NCI-H774 (cell line): ENCODE measurements at places on chromosomes 5 and 9.

DNA sequence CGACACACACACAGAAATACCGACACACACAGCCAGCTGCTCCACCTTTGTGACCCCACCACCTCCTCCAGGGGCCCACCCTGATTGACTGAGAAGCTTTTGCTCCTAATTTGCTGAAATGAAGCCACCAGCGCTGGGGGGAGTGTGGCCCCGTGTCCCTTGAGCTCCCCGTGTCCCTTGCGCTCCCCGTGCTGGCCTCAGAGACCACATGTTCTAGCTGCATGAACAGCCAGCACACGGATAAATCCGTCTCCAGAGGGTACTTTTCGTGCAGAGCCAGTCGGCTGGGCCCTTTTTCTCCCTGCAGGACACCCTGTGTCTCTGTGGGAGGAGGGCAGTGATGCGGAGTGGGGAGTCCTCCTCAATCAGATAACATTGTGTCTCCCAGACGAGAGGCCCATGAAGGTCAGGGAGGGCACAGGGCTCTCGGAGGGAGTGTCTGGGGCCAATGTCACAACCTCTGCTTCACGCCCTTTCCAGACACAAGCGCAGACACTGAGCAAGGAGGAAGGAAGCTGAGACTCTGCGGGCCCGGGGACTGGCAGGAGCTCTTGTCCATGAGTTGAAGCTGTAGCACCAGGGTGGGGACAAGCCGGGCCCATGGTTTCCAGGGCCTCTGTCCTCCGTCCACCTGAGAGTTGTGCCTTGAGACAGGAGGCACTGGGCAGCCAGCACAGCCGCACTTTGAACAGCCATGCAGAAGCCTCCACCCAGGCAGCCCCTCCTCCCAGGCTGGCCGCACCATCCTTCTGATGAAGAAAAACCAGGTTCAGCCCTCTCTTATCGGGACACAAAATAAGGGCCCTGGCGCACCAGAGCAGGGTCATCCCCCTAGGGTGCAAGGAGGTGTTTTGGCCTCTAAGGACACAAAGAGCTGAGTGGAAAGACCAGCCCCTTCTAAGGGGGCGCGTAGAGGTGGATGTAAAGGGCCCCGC is 36.4 kb upstream of the SLC6A19 start:
- no peak for DNase-seq

DNA sequence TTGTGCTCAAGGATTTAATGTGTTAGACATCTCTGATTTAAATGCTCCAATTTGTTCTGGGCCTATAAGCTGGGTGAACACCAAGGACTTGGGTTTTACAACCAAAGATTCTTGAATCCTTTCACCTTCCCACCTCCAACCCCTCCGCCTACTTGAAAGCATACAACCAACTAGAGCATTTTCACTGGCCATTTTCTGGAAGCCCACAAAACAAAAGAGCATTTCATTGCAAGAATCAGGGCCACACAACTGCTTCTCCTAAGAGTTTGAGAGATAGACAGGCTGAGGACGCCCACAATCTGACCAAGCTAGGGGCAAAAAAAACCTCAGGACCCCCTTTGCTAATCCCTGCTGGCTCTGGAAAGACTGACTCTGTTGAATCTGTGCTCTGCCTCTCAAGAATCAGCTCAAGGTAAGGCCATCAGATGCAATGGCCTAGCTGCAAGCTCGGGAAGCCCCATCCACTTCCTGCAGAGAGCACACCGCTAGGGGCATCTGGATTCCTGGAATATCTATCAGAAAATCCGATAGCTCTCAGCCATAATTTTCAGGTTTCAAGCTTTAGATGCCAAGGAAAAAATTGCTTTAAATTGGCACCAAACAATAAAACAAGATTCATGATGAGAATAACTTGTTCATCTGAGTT is 57.7 kb downstream of the RETREG1 start:
- DNase-seq = no peak

DNA sequence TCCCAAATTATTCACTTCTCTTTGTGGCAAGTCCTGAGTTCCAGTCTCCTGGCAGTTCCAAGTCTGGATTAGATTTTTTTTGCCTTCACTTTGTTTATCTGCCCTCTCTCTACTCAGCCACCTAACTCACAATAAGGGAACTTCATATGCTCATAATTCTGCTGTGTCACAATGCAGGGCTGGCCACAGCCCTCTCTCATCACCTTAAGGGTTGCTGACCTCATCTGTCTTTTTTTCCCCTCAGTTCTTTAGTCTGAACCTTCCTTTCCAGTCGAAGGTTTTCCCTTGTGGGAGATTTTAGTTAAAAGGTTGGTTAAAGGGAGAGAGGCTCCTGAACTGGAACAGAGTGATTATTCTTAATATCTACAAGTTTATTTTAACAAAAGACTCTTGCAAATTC is 4.1 kb downstream of the BAG1 start:
- DNase-seq = no peak

DNA sequence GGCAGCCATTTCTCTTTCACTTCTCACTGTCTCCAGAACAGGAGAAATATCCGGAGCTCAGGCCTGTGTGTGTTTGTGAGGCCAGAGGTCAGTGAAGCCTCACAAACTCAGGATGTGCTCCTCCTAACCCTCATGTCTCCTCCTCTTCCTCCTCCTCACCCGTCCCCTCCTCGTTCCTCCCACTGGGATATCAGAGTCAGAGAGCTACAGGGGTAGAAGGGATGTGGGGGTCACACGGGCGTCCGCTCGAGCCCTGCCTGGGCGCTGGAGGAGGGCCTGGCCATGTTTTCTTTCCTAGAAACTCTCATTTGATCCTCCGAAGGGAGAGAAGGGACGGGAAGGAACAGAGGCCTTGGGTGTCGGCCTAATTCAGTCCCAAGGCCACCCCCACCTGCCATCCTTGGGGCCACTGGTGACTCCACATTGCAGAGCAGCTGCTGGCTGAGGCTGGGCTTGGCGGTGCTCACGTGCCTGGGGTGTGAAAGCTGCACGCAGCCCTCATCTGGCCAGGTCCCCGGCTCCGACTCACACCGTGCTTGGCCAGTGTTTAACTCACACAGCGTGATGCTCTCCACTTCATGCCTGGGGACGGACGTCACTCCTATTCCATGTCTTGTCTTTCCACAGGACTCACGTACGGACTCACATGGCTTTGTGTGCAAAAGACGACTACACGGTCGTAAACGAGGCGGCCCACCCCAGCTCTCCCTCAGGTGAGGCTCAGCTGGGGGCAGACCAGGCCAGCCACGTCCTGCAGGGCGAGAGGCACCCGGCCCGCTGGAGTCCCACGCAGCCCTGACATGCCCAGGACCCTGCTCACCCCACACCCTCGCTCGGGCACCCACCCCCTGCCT is 22.6 kb upstream of the SLC6A19 start:
- DNase-seq = no peak

DNA sequence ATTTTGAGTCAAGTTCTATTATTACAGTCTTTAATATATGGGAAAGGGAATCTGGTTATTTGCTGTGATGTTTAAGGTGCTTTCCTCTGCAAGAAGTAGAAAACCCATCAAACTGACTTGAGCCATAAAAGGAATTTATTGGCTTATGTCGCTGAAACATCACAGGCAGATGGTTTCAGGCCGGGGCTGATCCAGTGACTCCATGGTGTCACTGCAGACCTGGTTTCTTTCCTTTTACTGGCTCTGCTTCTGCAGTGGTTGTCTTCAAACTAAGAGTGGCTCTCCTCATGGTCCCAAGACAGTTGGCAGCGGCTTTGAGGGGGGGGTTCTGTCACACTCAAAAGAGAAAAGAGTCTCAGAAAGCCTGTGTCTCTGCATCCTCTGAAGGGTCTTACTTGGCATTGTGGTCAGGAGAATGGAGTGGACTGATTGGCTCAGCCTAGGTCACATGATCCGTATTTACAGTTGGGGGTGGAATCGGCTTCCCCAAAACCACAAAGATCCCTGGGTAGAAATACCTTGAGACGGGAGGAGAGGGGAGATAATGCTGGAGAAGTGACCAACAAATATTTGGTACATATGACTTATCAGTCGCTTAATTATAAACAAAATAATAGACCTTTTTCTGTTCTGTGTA is 106.3 kb downstream of the DAPK1 start:
- DNase-seq = no peak

GRCh38 chr5:69451941-69452647 is 37.2 kb downstream of the MARVELD2 start:
- peak; percentile 13 for DNase-seq

- no peak for DNase-seq
Measured at GRCh38 chr5:71569748-71570509, 17.2 kb upstream of the MCCC2 start.

GRCh38 chr5:168801567-168801966 is 222.4 kb upstream of the PANK3 start:
- no peak for DNase-seq

- no peak for DNase-seq
Measured at GRCh38 chr9:86469476-86470250, 115.5 kb upstream of the TUT7 start.

GRCh38 chr5:134432677-134433359 is 21.1 kb upstream of the CDKN2AIPNL start:
- no peak for DNase-seq

- no peak for DNase-seq
Measured at GRCh38 chr9:25254051-25254450, 424.2 kb downstream of the TUSC1 start.

DNA sequence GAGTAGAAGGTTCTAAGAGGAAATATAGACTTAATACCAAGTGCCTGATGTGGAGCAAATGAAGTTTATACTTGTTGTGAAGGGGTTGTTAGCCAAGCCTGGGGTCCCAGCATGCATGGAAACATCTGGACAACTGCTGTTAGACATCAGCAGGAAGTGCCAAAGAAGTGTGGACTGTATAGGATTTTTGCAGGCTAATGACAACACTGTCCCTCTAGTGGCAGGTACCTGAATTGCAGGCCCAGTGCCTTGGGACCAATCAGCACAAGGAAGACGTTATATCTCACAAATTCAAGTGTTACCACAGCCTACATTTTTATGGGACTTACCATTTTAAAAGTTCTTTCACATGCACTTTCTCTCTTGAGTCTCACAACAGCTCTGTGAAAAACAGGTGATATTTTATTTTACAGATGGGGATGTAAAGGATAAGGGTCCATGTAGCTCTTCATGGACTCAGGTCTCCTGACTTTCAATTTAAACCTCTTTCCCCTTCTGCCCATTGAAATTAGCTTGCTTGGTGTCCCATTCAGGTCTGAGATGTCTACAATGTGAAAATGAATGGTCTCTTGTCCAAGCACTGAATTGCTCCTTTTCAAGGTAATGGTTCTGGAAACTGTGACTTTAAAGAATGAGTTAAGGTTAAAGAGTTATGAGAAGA is 89.0 kb upstream of the MAP1B start:
- no peak for DNase-seq

DNA sequence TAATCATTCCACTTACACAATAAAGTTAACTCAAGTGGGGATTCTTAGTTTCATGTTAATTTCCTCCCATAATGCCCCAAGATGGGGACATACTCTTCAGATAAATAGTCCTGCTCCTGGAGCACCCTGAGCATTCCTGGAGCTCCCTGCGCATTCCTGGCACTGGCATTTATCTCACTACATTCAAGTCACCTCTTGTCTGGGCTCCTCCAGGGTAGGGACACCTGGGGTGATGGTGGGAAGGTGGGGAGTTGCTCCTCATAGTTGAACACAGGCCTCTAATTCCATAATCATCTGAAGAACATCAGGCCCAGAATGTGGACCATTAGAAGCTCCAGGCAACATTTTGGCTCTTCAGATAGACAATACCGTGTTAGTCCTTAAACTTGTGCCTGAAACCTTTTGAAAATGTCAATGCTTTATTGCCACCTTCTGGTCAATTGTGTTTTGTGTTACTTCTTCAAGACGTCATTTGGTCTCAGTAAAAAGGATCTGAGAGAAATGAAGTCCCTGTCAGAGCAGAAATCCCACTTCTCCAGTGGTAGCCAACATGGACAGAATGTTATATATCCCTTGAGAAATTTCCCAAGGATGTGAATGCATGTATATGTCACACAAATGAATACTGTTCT is 14.2 kb upstream of the AGGF1 start:
- no peak for DNase-seq

DNA sequence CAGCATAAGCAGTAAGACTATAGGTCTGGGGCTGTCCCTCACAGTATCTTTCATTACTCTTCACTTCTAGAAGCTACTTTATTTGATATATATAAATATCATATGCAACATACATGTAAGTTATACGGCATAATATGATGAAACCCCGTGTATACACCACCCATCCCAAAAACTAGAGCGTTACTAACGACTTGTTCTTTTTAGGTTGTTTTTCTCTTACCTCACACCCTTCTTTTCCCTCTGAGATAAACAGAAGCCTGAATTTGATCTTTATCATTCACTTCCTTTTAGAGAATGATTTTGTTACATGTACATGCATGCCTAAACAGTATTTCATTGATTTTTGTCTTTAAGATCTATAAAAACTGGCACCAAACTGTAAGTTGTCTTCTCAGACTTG is 3.7 kb downstream of the TRMO start:
- DNase-seq = no peak

GRCh38 chr5:2801577-2802525 is 50.4 kb upstream of the IRX2 start:
- DNase-seq = peak; percentile 79

DNA sequence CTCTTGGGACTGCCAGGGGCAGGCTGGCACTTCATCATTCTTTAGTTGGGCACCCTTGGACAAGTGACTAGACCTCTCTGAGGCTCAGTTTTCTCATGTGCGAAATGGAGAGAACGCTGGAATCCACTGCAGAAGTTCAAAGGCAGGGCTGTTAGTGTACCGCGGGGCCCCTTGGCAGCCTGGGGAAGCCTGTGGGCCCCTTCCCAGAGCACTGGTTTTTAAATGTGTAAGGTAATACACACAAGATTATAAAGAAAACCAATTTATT is 209.5 kb upstream of the MVB12B start:
- DNase-seq = no peak

- DNase-seq = no peak
Measured at GRCh38 chr5:152288917-152289595, 116.0 kb downstream of the NMUR2 start.

- no peak for DNase-seq
Measured at GRCh38 chr5:959581-960531, 48.7 kb upstream of the NKD2 start.

- DNase-seq = peak; percentile 30
Measured at GRCh38 chr5:142597546-142598337, 88.1 kb downstream of the FGF1 start.

- DNase-seq = no peak
Measured at GRCh38 chr9:98877311-98877710, 66.4 kb upstream of the COL15A1 start.

- DNase-seq = no peak
Measured at GRCh38 chr5:170740551-170741205, 42.8 kb upstream of the GABRP start.

- no peak for DNase-seq
Measured at GRCh38 chr5:53321073-53321472, 159.4 kb upstream of the FST start.

- DNase-seq = no peak
Measured at GRCh38 chr9:112378328-112379176, 1.4 kb upstream of the HSDL2 start.
